ENCODE measurements at places on chromosomes 2 and 18. TPM values are rescaled to one million over a fixed set of nuclear protein-coding genes. Genes with fewer than 3 reads are reported as not detected.

The PXDN gene
- 29.6 TPM for total RNA-seq

DNA sequence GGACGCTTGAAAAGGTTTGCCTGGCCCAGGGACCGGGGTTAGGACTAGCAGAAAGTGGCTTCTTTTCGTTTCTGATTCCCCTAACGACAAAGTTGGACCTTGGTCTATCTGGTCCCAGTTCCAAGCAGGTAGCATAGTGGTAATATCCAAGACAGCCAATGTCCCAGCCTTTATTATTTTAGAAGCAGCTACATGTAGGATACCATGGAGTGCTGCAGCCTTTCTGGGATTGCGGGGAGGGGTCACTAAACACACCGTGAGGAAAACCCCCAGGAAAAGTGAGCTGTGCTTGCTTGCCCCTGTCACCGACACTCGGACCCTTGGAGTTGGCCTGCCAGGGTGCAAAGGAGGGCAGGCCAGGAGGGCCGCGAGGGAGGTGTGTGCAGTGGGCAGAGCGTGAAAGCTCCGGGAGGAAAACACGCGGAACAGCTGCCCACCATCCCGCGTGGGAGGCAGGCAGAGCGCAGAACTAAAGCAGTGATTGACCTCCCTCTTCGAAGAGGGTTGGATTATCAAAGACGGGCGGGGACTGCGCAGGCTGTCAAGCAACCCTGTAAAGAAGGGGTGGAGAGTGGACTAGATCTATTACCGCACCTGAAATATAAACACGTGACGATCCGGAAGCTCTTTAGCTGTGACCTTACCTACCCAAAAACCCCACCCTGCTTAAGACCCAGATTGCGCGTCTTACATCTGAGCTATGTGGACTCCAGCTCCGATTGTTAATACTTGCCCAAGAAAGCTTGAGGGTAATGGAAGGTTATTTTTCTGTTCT is 624 bp upstream of the MAP4K3 start:
- peak overlapping the region; percentile 99 for H3K27ac ChIP-seq
- H3K4me1 ChIP-seq, result peaks cover 55% of the 10 kb centered on the region
- peak; percentile 47 for DNase-seq
- peak overlapping the region; percentile 92 for H3K4me3 ChIP-seq

GRCh38 chr2:177584030-177584692 is 191.6 kb downstream of the AGPS start:
- no peaks in the 10 kb centered on the region for H3K27me3 ChIP-seq
- no peaks in the 10 kb centered on the region for H3K4me1 ChIP-seq
- H3K4me3 ChIP-seq, result no peak overlapping the region
- no peak overlapping the region for H3K27ac ChIP-seq

DNA sequence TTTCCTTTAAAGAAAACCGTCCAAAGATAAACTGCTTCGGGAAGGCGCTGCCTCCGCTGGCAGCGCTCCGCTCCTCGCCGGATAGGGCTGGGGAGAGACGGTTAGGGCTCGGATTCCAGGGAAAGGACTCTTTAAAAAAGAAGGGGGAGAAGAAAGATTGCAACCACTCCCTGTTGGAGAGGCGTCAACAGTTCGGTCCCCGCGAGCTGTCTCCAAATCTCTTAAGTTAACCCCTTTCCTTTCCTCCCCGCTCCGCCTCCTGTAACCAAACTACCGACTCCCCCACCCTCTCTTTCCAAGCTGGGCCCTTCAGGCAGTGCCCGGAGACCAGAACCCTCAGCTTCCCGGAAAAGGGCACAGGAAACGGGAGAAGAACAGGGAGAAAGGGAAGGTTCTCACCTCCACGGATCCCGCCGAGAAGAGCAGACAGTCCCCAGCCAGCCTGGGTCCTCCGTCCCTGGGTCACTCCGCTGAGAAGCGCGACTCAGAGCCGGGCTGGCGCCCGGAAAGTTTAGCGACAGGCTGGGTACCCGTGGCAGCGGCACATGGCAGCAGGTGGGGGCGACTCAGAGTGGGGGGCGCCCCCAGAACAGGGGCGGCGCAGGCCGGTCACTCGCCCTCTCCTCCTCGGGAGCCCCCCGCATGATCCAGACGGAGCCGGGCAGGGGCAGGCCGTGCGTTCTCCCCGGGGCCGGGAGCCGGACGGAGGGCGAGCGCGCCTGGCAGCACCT is 675 bp downstream of the FZD5 start:
- H3K36me3 ChIP-seq, result peaks cover 28% of the 10 kb centered on the region
- H3K4me1 ChIP-seq, result peaks cover 24% of the 10 kb centered on the region
- H3K27me3 ChIP-seq, result no peaks in the 10 kb centered on the region
- peak overlapping the region; percentile 75 for H3K27ac ChIP-seq
- H3K4me3 ChIP-seq, result peak overlapping the region; percentile 72

DNA sequence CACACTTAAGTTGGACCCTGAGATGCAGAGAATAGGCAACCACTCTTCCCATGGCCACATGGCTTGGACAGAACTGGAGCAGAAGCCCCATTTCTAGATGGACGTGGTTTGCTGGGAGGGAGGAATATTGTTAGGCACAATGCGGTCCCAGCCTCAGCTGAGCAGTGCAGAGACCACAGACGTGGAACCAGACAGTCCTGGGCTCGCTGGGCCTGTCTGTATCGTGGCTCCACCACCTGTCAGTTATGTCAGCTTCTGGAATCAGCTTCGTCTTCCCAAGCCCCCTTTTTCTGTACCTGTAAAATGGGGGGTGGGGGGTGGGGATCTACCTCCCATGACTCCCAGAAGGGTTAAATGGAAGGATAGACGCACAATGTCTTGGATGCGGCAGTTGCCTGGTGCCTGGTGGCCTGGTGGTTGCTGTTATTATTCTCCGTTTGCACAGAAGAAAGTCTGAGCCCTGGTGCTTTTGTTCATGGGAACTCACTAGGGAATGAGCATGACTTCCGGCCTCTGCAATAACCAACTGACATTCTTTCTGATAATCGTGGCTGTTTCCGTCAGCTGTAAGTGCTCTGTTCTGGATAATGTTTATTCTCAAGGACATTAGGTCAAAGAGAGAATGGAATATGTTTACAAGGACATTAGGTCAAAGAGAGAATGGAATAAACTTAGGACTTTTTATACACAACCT is 31.4 kb downstream of the COLEC11 start:
- peaks cover 27% of the 10 kb centered on the region for H3K4me1 ChIP-seq
- no peak overlapping the region for H3K27ac ChIP-seq
- no peaks in the 10 kb centered on the region for H3K27me3 ChIP-seq
- DNase-seq, result no peak
- no peaks in the 10 kb centered on the region for H3K36me3 ChIP-seq
- H3K4me3 ChIP-seq, result no peak overlapping the region

The LYG2 gene
- not detected for total RNA-seq

GRCh38 chr2:182565911-182566567 is 139.2 kb upstream of the PDE1A start:
- no peaks in the 10 kb centered on the region for H3K27me3 ChIP-seq
- H3K27ac ChIP-seq, result no peak overlapping the region
- no peak for DNase-seq
- H3K36me3 ChIP-seq, result no peaks in the 10 kb centered on the region
- no peaks in the 10 kb centered on the region for H3K4me1 ChIP-seq

- H3K27ac ChIP-seq, result no peak overlapping the region
- H3K4me1 ChIP-seq, result no peaks in the 10 kb centered on the region
- H3K4me3 ChIP-seq, result no peak overlapping the region
- no peaks in the 10 kb centered on the region for H3K27me3 ChIP-seq
Observed at GRCh38 chr2:236608188-236608525, 38.5 kb downstream of the ACKR3 start.

DNA sequence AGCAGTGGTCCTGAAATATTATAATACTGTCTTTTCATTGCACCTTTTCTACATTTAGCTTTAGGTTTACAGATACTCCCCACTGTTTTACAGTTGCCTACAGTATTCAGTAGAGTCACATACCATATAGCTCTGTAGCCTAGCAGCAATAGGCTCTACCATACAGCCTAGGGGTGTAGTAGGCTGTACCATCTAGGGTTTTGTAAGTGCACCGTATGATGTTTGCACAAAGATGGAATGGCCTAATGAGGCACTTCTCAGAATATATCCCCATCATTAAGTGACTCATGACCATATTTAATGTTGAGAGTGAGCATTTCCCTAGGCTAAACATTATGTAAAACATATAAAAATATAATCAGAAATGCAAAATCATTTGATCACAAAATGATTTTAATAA is 511.3 kb upstream of the RAB12 start:
- DNase-seq, result no peak
- H3K4me1 ChIP-seq, result no peaks in the 10 kb centered on the region
- H3K27me3 ChIP-seq, result no peaks in the 10 kb centered on the region
- H3K36me3 ChIP-seq, result peaks cover 5% of the 10 kb centered on the region
- H3K4me3 ChIP-seq, result no peak overlapping the region
- H3K27ac ChIP-seq, result no peak overlapping the region

DNA sequence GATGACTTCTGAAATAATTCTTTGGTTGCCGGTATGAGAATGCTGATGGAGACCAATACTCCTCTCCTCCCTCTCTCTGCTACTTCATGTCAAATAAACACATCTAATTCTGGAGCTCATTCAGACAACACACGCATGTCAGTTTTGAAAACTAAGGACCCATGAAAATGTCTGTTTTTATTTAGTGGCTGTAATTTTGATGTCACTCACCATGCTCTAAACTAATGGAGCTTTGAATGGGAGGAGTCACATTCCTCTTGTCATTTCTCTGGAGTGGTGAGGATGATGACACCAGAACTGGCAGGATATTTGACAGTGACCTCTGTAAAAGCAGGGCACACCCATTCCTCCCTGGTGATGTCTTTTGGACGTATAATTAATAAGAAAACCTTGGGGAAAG is 163.0 kb downstream of the PHLPP1 start:
- H3K4me1 ChIP-seq, result peaks cover 53% of the 10 kb centered on the region
- H3K27ac ChIP-seq, result no peak overlapping the region
- no peaks in the 10 kb centered on the region for H3K36me3 ChIP-seq

DNA sequence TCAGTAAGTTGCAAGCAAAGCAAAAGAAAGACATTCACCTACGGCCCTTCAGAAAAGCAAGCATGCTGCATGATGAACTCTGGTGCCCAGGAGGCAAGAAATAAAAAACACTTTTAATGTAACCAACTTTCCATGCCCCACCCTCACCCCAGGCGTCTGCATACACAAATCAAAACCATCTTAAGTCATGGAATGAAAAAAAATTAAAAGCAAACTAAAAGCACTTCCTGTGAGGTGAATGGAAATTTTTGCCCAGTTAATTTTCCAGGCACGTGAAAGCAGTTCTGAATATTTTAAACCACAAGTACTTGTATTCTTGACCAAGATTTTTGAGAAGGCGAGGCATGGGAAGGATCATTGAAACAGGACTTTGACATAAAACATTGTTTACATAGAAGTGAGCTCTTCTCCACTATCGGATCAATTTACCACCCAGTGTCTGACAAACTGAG is 2.5 kb upstream of the ICOS start:
- H3K36me3 ChIP-seq, result no peaks in the 10 kb centered on the region
- no peaks in the 10 kb centered on the region for H3K4me1 ChIP-seq
- DNase-seq, result no peak
- no peak overlapping the region for H3K4me3 ChIP-seq
- no peak overlapping the region for H3K27ac ChIP-seq

The NT5C1B gene
- not detected for total RNA-seq

The PDCD1 gene
- 3.1 TPM for total RNA-seq

The ITPRIPL1 gene
- 1.9 TPM for total RNA-seq

GRCh38 chr2:12106440-12107080 is 360.1 kb downstream of the LPIN1 start:
- DNase-seq, result peak; percentile 75
- H3K36me3 ChIP-seq, result no peaks in the 10 kb centered on the region
- no peaks in the 10 kb centered on the region for H3K27me3 ChIP-seq
- H3K4me3 ChIP-seq, result no peak overlapping the region

All from heart right ventricle (tissue), 16 donors.